ENCODE measurements at places on chromosomes 4 and X.

- H3K4me3 ChIP-seq, result no peak overlapping the region
- H3K36me3 ChIP-seq, result no peaks in the 10 kb centered on the region
- no peak overlapping the region for H3K27ac ChIP-seq
Measured at GRCh38 chrX:148517176-148517575, 16.8 kb downstream of the AFF2 start.

GRCh38 chrX:39619182-39620009 is 478.4 kb downstream of the BCOR start:
- no peaks in the 10 kb centered on the region for H3K36me3 ChIP-seq
- no peak overlapping the region for H3K4me3 ChIP-seq
- no peaks in the 10 kb centered on the region for H3K4me1 ChIP-seq
- no peaks in the 10 kb centered on the region for H3K27me3 ChIP-seq

DNA sequence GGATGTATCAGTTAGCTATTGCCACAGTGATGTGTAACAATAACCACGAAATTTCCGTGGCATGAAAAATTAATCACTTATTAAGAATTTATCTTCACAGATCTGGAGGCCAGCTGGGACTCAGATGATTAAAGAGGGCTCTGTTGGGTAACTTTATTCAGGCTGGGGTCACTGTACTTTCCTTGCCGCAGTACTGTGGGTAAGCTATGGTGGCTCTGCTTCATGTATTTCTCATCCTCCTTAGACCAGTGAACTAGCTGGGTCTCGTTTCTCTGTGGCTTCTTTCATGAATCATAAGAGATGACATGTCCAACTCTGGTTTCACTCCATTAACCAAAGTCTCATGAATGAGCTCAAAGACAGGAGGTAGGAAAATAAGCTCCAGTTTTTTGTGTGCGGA is 13.5 kb downstream of the TEX13B start:
- H3K27ac ChIP-seq, result no peak overlapping the region
- no peak overlapping the region for H3K4me3 ChIP-seq
- DNase-seq, result no peak

DNA sequence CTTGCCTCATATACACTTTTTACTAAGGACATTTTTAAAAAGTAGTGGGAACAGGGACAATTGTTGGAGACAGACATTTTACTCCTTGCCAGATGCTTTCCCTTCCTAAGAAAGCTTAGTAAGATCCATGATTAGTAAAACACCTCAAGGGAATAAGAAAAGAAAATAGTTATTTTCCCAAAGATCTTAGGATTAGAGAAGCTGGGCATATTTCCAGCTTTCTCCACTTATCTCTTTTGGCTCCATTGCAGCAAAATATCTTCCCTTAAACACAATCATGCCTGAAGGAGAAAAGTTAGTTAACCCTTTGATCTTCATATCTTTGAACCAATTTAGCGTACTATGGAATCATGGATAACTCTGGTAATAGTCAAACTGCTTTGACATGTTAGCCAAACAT is 257.9 kb downstream of the PCDH18 start:
- no peaks in the 10 kb centered on the region for H3K27me3 ChIP-seq

GRCh38 chr4:10611673-10612072 is 72.9 kb downstream of the CLNK start:
- no peak overlapping the region for H3K4me3 ChIP-seq
- H3K27ac ChIP-seq, result no peak overlapping the region
- DNase-seq, result no peak
- no peaks in the 10 kb centered on the region for H3K36me3 ChIP-seq
- no peaks in the 10 kb centered on the region for H3K27me3 ChIP-seq
- no peaks in the 10 kb centered on the region for H3K4me1 ChIP-seq
